Astrocyte of the hippocampus (primary cell): ENCODE measurements at places on chromosomes 4 and X.

DNA sequence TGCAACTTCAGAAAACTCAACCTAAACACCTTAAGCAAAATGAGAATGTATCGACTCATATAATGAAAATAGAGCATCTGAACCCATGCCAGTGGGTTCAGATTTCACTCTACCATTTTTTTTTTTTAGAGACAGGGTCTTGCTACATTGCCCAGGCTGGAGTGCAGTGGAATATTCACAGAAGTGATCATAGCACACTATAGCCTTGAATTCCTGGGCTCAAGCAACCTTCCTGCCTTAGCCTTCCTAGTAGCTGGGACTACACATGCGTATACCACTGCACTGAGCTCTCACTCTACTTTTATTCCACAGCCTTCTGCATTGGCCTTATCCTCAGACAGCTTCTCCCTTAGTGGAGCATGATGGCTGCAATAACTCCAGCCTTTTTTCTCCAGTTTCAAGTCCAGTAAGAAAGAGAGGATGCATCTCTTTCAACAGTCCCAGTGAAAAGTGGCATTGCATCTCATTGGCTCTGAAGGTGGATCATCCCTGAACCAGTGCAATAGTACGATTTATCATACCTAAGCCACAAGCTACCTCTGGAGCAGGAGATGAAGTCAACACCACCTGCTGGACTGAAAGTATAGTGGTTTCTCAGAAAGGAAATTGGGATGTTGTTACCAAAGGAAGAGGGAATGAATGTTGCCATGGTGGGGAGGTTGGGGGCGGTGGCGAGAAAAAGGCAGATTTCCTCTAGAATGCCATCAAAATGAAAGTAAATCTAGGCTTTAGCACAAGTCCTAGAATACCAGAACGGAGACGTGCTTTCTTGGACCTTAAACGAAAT, 2.0 kb upstream of the SOD3 start:
- DNase-seq = no peak

GRCh38 chr4:185171373-185172071, 28.5 kb downstream of the SLC25A4 start:
- DNase-seq = no peak

GRCh38 chrX:49110417-49110816, 13.1 kb downstream of the GPKOW start:
- no peak for DNase-seq

DNA sequence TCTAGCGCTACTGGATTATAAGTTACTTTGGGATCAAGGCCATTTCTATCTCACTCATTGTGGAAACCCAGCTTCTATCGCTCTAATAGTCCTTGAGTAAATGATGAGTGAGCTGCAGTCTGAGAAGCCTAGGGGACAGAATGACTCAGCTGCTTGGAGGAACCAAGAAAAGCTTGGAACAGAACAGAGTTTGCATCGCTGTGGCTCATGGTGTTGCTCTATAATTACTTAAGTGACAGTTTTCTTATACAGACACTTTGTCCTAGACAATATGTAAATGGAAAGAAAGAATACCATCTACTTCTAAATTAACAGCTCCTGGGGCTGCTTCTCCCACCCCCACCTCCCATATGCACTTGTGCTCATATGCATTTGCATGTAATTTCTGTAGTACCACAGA, 156.9 kb downstream of the SLIT2 start:
- DNase-seq = peak; percentile 42

GRCh38 chrX:45133465-45133864, 67.2 kb downstream of the DIPK2B start:
- DNase-seq = no peak

DNA sequence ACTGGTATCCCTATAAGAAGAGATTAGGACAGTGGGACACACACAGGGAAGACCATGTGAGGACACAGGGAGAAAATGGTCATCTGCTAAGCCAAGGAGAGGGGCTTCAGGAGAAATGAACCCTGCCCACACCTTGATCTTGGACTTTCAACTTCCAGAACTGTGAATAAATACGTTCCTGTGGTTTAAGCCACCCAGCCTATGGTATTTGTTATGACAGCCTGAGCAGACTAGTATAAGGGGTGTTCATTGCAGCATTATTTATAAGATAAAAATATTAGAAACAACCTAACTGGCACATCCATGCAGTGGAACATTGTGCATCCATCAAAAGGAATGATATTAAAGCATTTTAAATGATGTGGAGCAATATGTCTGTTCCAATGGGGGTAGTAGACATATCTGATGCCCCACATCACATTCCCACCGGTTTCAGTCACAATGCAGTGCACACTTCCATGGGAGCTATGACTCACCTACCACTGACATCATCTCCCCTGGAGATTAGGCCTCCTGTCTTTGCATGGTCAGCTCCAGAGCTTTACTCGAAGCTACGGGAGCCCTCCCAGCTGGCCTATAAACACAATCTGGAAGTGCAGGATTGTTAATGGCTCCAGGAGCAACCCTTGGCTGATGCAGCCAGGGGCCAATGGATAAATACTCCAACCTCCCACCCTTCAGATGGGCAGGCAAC, 38.9 kb upstream of the MAMLD1 start:
- peak; percentile 83 for DNase-seq

GRCh38 chr4:120236873-120237272, 170.2 kb upstream of the MAD2L1 start:
- no peak for DNase-seq

GRCh38 chr4:84800256-84800655, 166.2 kb downstream of the WDFY3 start:
- no peak for DNase-seq

- DNase-seq = peak; percentile 48
Observed at GRCh38 chrX:31314921-31315320, 243.1 kb upstream of the FTHL17 start.

DNA sequence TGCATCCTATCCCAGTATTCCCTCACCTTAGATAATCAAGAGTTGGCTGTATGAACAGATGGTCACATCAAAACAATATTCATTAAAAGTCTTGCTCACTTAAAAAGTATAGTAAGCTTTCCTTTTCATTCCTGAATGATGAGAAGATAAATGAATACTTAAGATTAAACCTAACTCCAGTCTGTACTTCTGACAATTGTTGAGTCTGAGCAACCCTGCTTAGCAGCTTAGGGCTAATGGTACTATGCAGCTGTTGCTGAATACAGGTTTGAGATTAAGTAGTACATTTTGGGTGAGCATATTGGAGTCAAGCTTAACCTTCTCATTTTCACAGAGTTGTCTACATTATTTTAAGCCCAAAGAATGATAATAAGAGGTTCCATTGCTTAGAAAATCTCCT, 121.7 kb upstream of the ETNPPL start:
- DNase-seq = peak; percentile 15

GRCh38 chr4:152010710-152011079, 249.9 kb upstream of the GATB start:
- DNase-seq = no peak

GRCh38 chr4:139137763-139138162, 39.3 kb downstream of the ELF2 start:
- DNase-seq = no peak

- DNase-seq = no peak
Observed at GRCh38 chrX:100747090-100747489, 15.2 kb upstream of the SYTL4 start.

DNA sequence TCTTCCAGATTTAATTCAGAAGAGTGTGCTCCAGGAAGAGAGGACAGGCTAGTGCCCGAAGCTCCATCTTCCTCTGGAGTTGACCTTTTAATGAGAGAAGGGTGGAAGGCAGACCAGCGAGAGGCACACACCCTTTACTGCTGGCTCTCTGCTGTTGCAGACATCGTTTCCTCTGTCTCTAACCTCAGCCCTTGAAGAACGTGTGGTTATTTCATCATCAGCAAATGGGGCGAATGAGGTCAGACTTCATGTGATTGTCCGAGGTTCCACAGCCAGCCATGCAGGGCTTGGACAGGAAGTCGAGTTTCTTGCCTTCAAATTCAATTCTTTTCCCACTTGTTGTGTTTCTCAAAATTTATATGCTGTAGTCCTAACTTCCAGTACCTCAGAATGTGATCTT, 155.2 kb upstream of the MSX1 start:
- DNase-seq = no peak

DNA sequence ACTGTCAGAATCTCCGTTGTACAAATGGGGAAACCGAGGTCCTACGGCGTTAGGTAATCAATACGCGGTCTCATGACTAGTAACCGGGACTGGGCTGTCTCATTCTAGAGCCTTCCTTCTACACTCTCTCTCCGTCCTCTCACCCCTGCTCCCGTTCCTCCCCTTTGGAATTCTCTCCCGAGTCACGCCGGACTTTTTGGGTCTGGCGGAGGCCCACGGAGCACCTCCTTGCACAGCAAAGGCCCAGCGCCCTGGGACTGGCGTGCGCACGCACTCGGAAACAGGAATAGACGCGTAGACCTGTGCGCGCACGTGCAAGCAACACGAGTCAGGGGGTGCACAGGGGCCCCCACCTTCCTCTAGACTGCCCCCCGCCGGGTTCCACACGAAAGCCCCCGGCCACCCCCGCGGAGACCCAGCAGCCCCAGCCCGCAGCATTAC, 361 bp downstream of the QDPR start:
- peak; percentile 64 for DNase-seq

GRCh38 chr4:23423540-23423939, 466.3 kb downstream of the PPARGC1A start:
- no peak for DNase-seq

DNA sequence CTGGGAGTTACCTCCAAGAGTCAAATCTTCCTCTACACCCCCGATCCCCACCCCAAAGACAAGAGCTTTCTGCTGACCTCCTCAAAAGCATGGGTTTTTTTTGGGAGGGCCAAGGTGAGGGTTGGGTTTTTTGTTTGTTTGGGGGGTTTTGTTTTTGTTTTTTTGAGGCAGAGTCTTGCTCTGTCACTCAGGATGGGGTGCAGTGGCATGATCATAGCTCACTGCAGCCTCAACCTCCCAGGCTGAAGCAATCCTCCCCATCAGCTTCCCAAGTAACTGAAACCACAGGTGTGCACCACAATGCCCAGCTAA, 18.7 kb upstream of the WFS1 start:
- no peak for DNase-seq

DNA sequence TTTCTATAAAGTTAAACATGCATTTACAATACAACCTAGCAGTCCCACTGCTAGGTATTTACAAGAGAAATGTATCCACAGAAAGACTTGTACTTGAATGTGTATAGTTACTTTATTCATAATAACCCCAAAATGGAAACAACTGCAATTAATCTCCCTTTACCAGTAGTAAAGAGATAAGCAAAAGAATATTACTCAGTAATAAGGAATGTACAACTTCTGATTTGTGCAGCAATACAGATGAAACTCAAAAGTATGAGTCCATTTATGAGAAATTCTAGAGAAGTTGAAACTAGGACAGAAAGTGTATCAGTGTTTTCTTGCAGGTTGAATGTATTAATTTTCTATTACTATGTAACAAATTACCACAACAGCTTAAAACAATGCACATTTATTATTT, 15.2 kb downstream of the USP53 start:
- no peak for DNase-seq

- no peak for DNase-seq
Observed at GRCh38 chrX:54193085-54193821, 10.2 kb upstream of the FAM120C start.

DNA sequence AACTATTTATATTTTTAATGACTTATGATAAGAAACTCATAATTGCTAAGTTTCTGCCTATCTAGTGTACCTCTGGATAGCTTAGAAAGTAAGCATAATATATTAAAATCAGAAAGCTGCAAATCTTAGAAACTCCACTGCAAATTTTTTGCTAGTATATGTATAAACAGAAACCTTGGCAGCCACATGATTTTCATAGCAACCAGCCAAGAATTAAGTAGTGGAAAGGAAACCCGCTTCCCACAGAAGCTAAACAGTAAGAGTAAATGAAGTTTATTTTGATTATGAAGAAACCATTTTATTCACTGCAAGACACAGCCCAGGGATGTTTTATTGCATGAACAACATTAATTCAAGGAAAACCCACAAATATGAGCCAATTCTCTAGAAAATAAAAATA, 872.5 kb upstream of the ADGRL3 start:
- DNase-seq = peak; percentile 46

DNA sequence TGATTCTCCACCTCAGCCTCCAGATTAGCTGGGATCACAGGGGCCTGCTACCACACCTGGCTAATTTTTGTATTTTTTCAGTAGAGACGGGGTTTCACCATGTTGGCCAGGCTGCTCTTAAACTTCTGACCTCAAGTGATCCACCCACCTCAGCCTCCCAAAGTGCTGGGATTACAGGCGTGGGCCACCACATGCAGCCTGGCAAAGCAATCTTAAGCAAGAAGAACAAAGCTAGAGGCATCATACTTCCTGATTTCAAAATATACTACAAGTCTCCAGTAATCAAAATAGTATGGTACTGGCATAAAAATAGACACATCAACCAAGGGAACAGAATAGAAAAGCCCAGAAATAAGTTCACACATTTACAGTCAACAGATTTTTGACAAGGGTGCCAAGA, 12.8 kb upstream of the F8A1 start:
- no peak for DNase-seq

DNA sequence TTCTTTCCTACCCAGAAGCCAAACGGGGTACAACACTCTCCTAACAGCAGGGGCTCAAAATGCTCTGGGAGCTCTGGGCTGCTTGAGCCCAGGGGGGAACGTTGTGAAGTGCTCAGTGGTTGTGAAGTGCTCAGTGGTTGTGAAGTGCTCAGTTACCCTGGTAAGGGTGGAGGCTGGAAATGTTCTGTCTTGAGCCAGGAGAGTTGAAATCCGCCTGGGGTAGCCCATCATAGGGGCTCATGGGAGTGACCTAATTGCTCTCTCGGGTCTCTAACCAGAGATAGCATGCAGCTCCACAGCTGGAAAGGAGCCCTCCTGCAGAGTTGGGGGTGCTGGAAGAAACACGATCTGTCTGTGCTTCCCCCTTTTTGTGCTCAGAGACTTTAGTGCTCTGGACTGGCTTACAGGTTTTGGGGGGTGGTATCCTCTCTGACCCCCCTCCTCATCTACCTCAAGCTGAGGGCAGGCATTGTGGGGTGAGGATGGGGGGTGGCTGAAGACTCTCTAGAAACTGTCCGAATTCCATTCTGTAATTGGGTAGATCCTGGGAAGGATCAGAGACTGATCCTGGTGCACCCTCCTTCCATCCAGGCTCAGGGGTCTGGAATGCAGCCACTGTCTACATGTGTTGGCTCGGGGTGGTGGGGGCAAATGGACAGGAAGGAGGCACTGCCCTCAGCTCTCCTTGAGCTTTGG, 2.7 kb downstream of the EFNB1 start:
- DNase-seq = no peak

DNA sequence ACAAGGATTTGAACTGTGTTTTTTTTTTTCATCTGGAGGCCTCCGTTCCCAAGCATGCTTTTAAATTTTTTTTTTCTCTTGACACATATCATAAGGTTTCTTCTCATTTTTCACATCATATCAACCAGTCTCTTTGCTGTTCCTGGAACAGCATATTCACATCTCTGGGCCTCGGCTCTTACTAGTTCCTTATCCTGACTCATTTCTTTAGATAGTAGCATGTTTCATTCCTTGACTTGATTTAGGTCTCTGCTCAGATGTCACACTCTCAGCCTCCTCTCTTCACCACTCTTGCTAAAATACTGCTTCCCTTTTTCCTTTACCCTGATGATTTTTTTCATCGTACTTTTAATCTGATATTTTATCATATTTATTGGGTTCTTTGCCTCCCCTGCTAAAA, 976.4 kb upstream of the FTHL17 start:
- no peak for DNase-seq
